ENCODE measurements at places on chromosomes 3 and 15.

DNA sequence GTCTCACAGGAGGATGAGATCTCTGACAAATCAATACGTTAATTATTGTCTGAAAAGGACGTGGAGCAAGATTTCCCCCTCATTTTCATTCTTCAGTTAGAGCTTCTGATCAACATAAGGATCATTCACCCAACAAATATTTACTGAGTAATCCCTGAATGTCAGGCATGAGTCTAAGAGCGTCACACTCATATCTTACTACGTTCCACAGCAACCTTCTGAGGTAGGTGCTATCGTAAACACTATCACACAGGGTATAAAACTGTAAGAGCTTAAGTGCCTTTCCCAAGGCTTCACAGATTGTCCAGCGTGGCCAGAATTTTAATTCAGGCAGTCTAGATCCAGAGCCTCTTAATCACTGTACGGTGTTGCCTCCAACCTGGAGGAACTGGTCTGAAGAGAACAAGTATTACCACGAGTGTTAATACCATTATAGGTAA, 10.6 kb upstream of the TM4SF1 start:
- DNase-seq: no peak

DNA sequence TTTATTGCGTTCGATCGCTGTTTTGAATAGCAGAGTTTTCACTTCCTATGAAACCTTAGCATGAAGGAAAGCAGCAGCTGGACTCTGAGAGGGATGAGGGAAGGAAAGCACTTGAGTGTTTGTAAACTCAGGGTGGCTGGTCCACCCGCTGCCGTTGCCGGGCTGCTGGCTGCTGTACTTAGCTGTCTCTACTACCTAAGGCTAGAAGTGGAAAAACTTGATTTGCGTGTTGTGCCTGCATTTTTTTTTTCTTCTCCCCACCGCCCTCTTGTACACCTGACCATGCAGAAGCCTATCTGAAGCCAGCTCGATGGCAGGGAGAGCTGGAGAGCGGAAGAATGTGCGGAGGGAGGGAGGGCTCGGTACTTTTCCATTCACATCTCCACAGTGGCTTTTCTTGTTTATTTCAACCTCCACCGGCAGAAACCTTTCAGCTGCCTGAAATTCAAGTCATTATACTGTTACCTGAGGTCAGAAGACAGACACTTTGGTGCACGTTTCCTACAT, 4.8 kb upstream of the BCL6 start:
- DNase-seq: no peak

DNA sequence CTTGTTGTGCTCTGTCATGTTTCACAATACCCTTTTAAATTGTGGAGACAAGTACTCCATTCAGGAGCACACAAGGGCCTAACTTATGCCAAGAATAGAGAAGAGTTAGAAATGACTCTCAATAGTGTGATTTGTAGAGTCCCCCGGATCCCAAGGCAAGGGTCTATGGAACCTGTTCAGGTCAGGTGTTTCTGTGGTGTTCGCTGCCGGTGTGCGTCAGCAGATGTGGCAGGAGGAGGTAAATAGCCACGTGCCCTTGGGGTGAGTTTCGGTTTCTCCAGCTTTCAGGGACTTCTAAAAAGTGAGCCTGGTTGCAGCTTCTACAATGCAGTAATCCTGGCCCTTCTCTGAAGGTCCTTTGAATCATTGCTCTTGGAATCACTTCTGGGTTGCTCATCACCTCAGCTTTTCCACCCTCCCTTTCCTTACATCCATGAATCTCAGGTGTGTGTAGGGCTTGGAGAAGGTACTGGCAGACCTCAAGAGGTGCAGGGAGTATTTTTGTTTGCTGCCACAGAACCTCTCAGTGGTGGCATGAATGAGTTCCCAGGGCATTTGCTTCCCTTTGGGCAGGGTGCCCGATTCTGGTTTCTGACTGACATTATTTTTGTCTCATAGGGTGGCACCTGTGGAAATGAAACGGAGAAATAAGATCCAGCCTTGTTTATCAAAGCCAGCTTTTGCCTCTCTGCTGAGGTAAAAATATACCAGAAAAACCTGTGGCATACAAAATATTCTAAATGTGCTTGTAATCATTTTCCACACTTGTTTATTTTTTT, 7.3 kb downstream of the ST3GAL6 start:
- no peak for DNase-seq

DNA sequence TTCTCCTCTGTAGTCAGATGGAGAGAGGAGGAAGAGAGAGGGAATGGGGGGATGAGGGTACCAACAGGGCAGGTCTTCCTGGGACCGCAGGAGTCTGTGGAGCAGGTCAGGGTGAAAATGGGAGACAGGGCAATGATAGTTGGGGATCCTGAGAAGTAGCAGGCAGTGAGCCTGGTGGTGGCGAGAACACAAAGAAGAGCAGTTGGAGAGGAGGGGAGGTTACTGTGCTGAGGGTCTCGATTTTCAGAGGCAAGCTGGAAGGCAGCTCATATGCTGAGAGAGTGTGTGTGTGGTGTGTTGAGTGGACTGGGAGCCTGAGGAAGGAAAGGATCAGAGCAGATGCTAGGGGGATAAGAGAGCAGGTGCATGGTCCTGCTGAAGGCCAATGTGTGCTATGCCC, 2.1 kb upstream of the DOCK3 start:
- DNase-seq: no peak

GRCh38 chr3:152706991-152707713, 127.8 kb upstream of the P2RY1 start:
- no peak for DNase-seq

GRCh38 chr3:13166243-13167063, 93.2 kb upstream of the IQSEC1 start:
- no peak for DNase-seq

- DNase-seq: no peak
These were observed 62.9 kb downstream of the RPLP1 start for GRCh38 chr15:69515508-69515907.

- peak; percentile 66 for DNase-seq
These were observed 35.9 kb downstream of the CCK start for GRCh38 chr3:42229942-42230688.

- DNase-seq: peak; percentile 49
These were observed 9.5 kb downstream of the COPS2 start for GRCh38 chr15:49145651-49146609.

DNA sequence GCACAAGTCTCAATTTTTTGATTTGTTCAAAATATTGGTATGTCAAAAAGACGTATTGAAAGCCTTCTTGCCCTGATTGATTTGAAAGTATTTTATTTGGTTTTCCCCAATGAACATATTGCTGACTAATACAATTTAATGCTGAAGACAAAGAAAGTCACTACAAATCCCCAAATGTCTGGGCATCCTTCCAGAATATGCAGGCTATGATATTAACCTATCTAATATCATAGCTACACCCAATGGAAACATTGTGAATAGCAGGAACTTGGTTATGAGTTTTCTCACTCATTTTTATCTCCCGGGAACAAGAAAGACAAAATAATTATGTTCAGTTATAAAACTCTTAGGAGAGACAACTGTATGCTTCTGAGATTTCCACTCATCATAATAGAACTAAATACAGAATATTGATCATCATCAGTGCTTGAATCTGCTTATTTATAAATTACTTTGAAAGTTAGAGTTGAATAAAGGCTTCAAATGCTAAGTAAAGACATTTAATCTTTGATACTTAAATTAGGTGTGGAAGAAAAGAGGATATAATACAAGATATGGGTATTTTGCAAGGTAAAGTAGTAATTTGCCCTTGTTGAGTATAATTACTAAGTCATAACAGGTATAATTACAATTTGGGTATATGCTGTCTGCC, 483.9 kb downstream of the RBMS3 start:
- DNase-seq: peak; percentile 39

- no peak for DNase-seq
These were observed 602 bp upstream of the BAHD1 start for GRCh38 chr15:40439960-40440742.

GRCh38 chr3:15602146-15602536, 596 bp downstream of the BTD start:
- no peak for DNase-seq

DNA sequence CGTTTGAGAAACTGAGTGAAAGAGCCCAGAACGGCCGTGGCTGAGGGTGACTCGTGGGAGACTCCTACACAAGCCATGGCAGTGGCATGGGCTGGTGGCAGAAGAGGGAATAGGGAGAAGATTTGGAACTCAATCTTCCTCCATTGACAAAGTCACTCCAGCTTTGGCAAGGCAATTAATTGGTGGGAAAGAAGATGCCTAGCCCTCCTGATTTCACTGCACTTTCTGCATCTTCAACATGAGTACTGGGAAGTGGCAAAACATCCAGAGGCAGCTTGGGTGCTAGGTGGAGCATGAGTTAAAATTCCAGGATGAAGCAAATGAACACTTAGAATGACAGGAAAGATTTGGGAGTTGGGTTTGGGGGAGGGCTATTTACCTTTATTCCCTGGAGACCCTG, 1.4 kb upstream of the TGFBR2 start:
- DNase-seq: no peak

Measured in D341Med (cell line).